ENCODE measurements at places on chromosomes 13 and 19.

DNA sequence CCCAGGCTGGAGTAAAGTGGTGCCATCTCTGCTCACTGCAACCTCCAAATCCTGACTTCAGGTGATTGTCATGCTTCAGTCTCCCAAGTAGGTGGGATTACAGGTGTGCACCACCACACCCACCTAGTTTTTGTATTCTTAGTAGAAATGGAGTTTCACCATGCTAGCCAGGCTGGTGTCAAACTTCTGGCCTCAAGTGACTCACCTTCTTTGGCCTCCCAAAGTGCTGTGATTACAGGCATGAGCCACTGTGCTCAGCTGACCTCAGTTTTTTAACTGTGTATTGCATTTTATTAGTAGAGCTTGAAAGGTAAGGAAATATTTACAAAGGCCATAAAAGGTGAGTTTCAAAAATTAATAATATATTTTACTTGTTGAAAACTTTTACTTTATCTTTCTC, 2.3 kb downstream of the ZNF726 start:
- DNase-seq: no peak

GRCh38 chr13:95706356-95706755, 29.4 kb downstream of the DNAJC3 start:
- DNase-seq: no peak

DNA sequence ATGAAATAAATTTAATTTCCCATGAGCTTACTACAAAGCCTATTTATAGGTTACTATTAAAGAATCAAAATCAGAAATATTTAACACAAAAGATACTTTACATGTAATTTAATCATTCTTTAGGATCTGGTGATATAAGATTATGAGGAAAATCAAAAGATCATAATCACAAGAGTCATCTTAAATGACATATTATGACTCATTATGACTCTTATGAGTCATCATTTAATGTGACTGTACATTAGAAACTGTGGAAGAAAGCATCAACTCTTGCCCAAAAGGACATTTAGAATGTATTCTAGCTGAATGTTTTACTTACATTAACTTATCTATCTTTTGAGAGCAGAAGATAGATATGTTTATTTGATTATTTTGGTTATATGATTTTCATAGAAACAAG, 458.6 kb downstream of the DCT start:
- DNase-seq: no peak

- peak; percentile 42 for DNase-seq
Observed at GRCh38 chr19:11191273-11191755, 6.0 kb downstream of the KANK2 start.

DNA sequence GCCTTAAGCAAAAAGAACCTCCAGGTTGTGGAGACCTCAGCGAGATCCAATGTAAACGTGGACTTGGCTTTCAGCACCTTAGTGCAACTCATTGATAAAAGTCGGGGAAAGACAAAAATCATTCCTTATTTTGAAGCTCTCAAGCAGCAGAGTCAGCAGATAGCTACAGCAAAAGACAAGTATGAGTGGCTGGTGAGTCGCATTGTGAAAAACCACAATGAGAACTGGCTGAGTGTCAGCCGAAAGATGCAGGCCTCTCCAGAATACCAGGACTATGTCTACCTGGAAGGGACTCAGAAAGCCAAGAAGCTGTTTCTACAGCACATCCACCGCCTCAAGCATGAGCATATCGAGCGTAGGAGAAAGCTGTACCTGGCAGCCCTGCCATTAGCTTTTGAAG, 58.5 kb downstream of the ARHGAP35 start:
- DNase-seq: no peak

- DNase-seq: no peak
Observed at GRCh38 chr13:40613914-40614313, 52.5 kb downstream of the FOXO1 start.

DNA sequence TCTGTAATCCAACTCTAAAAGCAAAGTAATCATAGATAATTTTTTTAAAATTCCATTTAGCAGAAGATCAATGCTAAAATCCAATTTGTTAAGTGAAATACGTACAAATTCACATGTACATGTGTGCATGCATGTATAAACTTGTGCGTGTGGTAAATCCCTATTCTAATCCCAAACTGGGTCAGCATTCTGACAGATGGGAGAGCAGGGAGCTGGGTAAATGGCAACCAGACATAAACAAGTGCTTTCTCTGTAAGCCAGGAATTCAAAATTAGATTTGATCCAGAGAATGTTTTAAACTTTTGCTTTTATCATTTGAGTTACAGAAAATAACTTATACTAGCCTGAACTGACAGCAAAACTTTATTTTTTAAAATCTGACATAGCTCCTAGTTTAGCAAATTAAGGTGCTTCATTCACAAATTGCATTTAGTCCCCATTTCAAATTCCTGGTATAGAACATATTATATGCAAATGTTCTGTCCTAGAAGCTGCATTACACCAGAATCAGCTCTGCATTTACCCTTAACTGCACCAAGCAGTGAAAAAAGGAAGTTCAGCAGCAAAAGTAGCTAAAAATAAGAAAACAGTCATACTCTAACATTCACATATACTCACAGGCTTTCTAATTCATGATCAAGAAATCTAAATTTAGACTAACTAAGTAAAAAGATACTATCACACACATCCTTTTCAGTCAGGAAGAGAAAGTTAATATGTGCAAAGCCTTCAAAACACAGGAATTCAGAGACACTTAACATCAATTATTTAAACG, 32.6 kb downstream of the UBL3 start:
- DNase-seq: no peak

GRCh38 chr13:46571909-46572595, 19.1 kb downstream of the LRCH1 start:
- no peak for DNase-seq

GRCh38 chr13:20814224-20814910, 40.6 kb upstream of the EEF1AKMT1 start:
- peak; percentile 83 for DNase-seq

- DNase-seq: no peak
Observed at GRCh38 chr13:106103779-106104178, 431.7 kb downstream of the EFNB2 start.

DNA sequence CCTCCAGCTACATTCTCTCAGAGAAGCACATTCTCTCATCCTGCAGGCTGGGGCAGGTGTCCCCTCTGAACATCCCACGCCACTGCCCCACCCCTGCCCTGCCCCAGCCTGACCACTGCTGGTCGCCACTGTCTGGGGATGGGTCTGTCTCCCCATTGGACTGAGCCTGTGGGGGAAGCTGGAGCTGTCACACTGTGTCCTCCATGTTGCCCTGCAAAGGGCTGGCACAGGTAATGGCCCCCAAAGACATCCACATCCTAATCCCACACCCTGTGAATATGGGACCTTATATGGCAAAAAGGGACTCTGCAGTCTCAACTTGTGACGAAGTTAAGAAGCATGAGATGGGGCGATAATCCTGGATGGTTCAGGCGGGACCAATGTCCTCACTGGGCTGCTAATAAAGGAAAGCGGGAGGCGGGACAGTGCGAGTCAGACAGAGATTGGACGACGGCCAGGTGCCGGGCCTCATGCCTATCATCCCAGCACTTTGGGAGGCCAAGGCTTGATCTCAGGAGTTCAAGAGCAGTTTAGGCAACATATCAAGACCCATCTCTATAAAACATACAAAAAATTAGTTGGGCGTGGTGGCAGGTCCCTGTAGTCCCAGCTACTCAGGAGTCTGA, 9.1 kb downstream of the AP2S1 start:
- peak; percentile 61 for DNase-seq

GRCh38 chr13:21884965-21885567, 214.2 kb downstream of the FGF9 start:
- DNase-seq: no peak

DNA sequence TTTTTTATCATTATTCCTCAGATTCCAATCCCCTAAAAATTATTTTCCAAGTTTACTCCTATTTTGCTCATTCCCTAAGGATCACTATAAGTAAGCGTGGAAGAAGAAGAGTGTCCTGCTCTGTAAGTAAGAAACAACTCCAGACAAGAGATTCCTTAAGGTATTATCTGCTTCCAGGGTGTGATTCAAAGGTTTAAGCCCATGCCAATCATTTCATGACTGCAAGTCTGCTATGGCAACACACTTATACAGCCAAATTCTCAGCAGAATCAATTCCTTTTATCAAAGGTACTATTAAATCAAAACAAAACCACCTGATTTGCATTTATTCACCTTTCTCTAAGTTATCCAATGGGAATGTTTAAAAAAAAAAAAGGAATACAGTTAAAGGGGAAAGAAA, 43.7 kb downstream of the FOXO1 start:
- no peak for DNase-seq

DNA sequence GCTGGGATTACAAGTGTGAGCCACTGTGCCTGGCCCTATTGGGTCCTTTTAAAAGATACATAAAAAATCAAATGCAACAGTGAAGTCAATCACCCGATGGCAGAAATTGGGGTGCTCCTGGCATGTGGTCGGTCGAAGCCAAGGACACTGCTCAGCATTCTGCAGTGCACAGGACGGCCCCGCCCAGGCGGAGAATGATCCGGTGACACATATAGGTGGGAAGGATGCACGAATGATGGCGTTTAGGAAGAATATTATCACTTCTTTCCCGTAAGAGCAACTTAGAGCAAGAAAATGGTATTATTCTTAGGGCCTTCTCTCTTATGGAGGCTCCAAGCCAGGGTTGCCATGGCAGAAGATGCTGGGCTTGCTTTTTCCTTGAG, 3.2 kb upstream of the GP6 start:
- no peak for DNase-seq

DNA sequence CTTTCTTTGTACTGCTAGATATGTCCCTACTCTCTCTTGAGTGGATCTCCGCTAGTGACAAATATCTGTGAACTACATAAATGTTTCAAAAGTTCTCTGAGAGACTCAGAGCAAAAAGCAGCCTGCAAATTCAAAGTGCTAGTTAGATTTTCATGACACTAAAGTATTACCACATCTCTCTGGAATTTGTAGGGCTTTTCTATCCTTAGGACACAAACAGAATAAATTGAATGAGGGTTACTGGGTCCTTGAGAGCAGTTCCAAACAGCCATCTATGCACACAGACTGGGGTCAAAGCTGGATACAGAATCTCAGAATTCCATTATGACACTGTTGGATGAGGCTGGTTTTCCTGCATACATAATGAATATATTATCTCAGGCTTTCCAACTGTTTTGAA, 953.2 kb downstream of the DIAPH3 start:
- DNase-seq: no peak

- no peak for DNase-seq
Observed at GRCh38 chr13:73040968-73041596, 17.7 kb upstream of the KLF5 start.

DNA sequence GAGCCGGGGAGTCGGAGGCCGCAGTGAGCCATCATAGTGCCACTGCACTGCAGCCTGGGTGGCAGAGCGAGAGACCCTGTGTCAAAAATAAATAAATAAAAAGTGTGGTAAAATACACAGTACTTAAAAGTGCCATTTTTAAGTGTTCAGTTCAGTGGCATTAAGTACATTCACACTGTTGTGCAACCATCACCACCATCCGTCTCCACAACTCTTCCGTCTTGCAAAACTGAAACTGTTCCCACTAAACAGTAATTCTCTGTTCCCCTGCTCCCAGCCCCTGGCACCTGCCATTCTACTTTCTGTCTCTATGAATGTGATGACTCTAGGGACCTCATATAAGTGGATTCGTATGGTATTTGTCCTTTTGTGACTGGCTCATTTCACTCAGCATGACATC, 13.3 kb downstream of the SLC25A42 start:
- DNase-seq: no peak

DNA sequence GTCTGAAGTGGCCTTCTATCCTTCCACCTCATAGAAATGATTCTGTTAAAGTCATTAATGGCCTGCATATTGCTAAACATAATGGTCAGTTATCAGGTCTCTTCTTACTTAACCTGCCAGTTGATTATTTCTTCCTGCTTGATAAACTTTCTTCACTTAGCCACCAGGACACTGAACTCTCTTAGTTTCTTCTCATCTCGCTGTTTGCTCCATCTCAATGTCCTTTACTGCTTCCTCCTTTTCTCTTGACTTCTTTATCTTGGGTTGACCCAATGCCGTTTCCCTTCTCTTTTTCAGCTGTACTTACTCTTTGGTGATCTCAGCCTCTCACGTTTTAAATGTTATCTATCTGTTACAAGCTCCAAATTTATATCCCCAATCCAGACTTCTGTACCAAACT, 17.1 kb upstream of the CLC start:
- DNase-seq: no peak

DNA sequence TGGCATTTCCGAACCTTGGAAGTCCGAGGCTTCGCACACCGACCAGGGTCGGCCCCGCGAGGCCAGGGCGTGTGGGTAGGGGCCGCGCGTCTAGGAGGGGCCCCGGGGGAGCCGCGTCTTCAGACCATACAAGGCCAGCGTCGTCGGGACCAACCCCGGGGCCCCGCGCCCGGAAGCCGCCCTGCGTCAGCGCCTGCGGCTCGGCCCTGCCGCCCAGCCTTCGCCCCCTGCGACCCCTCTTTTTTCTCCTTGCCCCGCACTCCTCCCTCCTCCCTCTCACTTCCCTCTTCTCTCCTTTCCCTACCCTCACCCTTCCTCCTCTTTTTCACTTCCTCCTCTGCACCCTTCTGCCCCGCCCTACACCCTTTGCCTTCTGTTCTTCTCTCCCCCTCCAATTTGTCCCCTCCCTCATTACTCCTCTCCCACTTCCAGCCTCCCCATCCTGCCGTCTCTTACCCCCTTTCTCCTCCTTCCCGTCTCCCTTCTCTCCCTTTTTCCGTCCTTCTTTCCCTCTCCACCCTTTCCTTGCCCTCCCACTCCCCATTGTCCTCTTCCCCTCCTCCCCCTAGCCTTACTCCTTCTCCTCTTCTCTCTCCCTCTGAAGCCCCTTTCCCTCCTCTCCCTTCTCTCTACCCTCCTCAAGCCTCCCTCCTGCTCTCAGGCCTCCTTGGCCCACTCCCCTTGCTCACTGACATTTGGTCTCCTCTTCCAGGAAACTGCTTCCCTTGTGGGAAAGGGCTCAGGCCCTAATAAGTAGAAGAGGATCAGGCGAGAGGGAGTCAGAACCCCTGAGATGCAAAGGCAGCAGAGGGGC, 2.2 kb upstream of the PLEKHG2 start:
- peak; percentile 54 for DNase-seq

DNA sequence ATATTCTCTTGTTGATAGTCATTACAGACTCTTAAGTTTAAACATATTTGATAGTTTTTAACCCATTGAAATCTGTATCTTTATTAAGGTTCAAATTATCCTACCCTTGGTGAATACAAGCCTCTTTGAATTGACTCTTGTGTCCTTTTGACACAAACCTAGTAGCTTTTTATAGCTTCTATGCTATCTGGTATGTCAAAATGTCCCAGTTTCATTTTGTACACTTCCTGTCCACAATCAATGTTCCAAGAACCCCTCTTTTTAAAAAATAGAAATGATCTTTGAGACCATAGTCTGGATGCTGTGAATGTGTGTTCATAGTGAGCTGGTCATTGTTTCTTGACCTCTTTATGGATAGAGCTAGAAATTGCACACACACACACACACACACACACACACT, 39.2 kb upstream of the FGF14 start:
- no peak for DNase-seq

Measured in BE2C (cell line).